ENCODE measurements at places on chromosomes 2 and 18.
A peak's percentile ranks its signal among the peaks of the same experiment; 100 is the strongest.

- peak; percentile 84 for DNase-seq
Measured at GRCh38 chr2:173590276-173590861, 235.7 kb downstream of the CDCA7 start.

- DNase-seq = no peak
Measured at GRCh38 chr2:206082298-206082843, 3.6 kb downstream of the INO80D start.

- no peak for DNase-seq
Measured at GRCh38 chr2:38438883-38439612, 62.0 kb upstream of the ATL2 start.

DNA sequence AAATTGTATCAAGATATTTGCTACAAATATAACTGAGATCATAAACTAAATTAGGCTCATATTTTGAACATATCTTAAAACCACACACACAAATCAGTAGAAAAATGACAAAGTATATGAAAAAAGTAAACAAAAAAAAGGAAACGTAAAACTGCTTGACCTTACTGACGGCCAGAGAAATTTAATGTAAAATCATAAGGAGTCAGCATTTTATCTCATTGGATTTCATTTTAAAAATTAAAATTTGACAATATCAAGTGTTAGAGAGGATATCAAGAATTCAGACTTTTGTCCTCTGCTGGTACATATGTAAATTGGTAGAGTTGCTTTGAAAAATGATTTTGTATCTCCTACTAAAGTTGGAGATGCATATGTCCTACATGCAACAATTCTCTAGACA lies 209.2 kb upstream of the ZC3H15 start:
- DNase-seq = no peak

DNA sequence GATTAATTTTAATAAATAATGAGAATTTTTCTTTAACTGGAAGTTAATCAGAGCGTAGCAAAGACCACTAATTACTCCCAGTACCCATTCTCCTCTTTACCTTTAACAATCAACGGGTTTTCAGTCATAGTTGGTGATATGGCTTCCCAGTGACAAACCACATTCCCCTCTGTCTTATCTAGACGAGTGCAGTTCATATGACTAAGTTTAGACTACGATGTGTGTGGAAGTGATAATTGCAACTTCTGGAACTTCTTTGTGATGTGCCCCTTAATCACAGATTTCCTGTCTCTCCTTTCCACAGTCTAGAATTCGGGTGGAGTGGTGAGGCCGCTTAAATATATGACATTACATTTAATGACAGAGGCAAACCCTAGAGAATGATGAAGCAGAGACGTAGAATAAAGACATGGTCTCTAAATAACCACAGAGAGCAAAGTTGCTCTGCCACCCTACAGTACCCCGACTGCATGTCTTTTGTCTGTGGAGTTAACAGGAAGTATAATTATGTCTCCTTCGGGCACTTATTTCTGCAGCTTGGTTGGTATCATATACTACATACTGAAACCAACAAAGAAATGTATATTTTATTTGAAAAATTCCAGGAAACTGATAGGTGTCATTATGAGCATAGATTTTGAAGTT lies 693.3 kb upstream of the CDH7 start:
- no peak for DNase-seq

GRCh38 chr2:197614532-197614931 lies 60.9 kb downstream of the RFTN2 start:
- DNase-seq = no peak

- DNase-seq = no peak
Measured at GRCh38 chr18:9862686-9863085, 23.1 kb upstream of the TXNDC2 start.

- no peak for DNase-seq
Measured at GRCh38 chr2:221370076-221370856, 201.8 kb downstream of the EPHA4 start.

DNA sequence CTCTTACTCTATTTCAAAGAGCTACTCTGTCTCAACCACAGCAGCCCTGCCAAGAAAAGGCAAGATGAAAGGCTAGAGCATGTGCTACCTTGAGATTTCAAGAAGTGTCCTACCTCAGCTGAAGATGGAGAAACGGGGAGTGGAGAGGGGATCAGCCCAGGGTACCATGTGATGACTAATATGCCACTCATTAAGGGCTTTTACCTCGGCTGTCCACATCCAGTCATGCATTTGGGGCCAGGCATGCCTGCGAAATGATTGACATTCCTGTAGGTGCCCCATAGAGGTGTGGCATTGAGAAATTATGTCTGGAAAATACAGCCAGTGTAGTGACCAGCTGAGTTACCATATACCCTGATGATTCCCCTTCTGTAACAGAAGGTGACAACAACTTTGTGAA lies 96.1 kb downstream of the NRP2 start:
- DNase-seq = no peak

GRCh38 chr2:3749201-3749600 lies 45.8 kb downstream of the DCDC2C start:
- no peak for DNase-seq

DNA sequence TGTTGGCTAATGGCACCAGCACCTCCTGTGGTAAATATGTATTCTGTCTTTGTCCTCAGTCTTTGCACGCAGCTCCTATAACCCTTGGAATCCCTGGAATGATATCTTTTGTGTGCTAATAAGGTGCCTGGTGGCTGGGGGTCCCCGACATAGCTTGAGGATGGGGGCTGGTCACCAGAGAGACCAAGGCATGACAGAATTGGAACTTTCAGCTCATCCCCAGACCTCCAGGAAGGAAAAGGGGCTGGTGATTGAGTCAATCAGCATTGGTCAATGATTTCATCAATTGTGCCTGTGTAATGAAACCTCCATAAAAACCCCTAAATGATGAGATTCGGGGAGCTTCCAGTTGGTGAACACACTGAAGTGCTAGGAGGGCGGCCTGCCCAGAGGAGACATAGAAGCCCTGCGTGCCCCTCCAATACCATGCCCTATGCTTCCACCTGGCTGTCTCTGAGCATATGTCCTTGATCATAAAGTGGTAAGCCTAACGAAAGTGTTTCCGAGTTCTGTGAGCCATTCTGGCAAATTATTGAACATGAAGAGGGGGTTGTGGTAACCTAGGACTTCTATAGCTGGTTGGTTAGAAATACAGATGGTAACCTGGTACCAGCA lies 26.6 kb upstream of the KCMF1 start:
- no peak for DNase-seq

DNA sequence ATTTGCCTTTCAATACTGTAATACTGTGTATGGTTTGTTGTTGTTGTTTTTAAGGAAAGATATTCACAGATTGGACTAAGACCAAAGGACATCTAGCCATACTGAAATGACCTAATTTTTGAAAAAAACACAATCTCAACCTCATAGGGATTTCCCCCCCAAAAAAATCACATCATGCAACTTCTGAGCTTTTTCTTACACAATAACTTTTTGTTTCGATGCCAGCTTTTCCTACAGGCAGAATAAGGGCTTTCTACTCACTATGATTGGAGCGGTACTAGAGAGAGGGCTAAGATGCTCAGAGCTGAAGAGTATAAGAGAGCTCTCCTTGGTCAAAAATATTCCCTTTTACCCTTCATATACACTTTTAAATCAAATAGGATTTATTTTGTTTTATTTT lies 32.4 kb upstream of the SLC3A1 start:
- DNase-seq = no peak

DNA sequence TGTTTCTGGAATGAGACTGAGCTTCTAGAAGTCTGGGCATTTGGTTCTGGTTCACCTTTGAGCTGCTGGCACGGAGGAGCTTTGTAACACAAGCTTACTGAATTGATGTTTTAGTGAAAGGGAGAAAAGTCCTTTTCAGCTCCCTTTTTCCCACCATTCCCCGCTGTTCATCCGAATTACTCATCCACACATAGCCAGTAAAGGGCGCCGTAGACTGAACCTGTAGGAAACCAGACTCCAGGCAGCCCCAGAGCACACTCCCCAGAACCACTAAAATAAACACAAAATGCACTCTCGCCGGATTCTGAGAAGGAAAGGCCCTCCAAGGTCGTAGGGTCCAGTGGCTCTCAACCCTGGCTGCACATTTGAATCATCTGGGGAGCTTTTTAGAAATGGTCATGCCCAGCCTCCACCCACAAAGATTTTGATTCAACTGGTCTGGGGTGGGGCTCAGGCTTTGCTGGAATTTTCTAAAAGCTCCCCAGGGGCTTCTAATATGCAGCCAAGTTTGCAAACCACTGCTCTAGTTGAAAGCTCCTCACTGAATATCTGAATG lies 29.6 kb downstream of the TCF7L1 start:
- DNase-seq = no peak

- DNase-seq = no peak
Measured at GRCh38 chr2:229713371-229714079, 830 bp downstream of the DNER start.

- no peak for DNase-seq
Measured at GRCh38 chr2:207332480-207333212, 166.9 kb upstream of the KLF7 start.

DNA sequence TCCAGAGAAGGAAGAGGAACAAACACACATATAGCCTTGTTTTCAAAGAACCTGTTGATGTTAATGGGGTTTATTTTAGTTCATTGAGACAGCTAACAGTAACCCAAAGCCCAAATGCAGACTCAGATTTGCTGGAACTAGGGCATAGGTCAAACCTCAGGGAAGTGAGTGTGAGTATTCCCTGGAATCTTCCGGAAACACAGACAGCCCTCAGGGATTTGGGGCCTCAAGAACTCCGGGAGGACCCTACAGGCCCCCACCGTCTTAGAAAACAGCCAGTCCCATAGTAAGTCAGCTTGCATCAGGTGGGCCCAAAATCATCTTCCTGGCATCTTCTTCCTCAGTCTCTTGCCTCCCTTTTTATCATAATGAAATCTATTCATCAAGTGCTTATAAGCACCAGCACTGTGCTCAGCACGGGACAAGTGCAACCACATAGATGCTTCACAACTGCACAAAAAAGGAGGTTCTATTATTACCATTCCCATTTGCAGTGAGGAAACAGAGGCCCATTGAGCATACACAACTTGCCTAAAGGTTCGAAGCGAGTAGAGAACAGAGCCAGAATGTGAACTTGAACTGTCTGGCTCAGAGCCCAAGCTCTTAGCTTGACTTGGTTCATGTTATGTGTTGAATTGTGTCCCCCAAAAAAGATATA lies 50.2 kb upstream of the BCL11A start:
- no peak for DNase-seq

DNA sequence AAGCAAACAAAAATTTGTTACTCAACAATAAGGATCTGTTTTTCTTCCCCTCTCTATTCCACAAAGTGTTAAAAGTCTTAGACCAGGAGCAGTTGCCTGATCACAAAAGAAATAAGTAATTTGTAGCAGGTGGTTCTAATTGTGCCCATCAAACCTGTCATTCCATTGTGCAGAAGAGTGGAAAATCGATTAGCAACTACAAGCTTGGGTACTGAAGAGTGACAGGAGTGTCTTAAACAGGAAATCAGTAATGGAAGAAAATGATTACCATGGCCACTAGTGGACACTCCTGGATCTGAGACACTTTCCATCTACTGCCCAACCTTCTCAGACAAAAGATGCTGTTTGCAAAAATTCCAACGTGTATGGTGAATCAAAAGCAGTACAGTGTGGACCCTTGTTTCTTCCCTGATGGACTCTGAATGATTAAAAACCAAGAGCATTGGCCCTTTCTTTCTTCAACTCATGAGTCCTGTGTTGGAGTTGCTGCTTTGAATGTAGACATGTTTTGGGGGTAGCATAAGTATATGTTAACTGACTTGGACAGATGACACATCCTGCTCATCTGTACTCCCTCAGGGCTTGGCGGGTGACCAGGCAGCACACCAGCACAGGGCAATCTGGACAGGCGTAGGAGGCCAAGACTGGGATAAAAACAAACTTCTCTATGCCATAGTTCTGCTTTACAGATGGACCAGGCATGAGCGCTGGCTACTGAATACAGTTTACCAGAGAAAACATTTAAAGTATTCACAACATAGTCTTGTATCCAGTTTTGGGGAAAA lies 51.9 kb downstream of the PLA2R1 start:
- DNase-seq = no peak

- DNase-seq = no peak
Measured at GRCh38 chr18:28855524-28855923, 678.6 kb upstream of the CDH2 start.
